HT1080 (cell line): ENCODE measurements at places on chromosomes 7 and 10. TPM values are rescaled to one million over a fixed set of nuclear protein-coding genes. Genes with fewer than 3 reads are reported as not detected.

The ANK3 gene
- total RNA-seq, result 0.53 and 0.58 TPM in 2 replicates

GRCh38 chr7:139661043-139661440 is 116.8 kb downstream of the HIPK2 start:
- no peak for DNase-seq

The PILRA gene
- 0.61 and 1.2 TPM in 2 replicates for total RNA-seq

The RPA3 gene
- total RNA-seq, result 45.0 and 56.6 TPM in 2 replicates

GRCh38 chr7:76338298-76339084 is 20.3 kb downstream of the YWHAG start:
- DNase-seq, result no peak

The ADAM22 gene
- 5.9 and 7.0 TPM in 2 replicates for total RNA-seq

The GPR158 gene
- 9.4 and 10.9 TPM in 2 replicates for total RNA-seq

DNA sequence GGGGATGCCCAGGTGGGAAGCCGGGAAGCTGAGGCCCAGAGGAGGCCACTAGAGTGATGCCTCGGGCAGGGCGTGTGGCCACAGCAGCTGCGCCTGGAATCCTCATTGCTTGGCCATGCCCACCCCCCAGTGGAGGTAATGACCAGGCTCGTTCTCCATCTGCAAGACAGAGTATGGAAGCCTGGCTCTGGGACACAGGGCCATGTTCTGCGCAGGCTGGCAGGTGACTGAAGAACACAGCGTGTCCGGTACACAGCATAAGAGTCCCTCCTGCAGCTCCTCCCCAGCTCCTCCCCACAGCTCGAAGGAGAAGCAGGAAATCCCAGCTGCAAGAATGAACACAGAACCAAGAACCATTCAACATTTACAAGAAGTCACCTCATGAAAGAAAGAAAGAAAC is 64.8 kb downstream of the SMURF1 start:
- DNase-seq, result no peak
